ENCODE measurements at places on chromosomes 7 and 10. TPM values are rescaled to one million over a fixed set of nuclear protein-coding genes. Genes with fewer than 3 reads are reported as not detected.

PKD2L1 gene
- total RNA-seq, result not detected

GARIN1A gene
- 0.33 TPM for total RNA-seq

GBF1 gene
- 24.1 TPM for total RNA-seq

FAM25C gene
- total RNA-seq, result not detected
